ENCODE measurements at places on chromosomes 16 and 17.
A peak's percentile ranks its signal among the peaks of the same experiment; 100 is the strongest.

DNA sequence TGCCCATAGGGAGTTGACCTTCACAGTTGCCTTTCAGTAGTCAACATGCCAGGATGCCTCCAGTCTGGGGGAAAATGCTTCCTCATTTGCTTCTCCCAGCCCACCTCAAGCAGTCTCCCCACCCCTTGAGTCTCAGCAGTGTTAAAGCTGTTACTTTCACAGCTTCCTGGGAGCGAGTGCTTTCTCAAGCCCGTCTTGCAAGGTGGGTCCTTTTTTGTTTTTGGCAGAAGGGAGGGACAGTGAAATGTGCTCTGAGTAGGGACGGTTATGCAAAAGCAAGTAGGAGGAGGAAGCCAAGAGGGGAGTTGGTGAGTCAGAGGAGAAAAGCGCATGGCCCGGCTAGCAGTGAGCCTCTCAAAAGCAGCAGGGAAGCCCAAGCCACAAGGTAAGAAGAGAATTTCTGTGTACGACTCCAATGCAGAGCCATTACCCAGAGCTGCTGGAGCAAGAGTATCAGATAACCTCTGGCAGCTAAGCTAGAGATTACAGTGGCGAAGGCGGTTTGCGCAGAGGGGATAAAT is at the start of gene CHST4:
Gene CHST4, plus strand, starts transcription at position 316 of the 521 bp plus-strand sequence. CDS start 10,252 bp downstream, outside the sequence.
- DNase-seq, result no peak

- DNase-seq, result no peak
Measured at GRCh38 chr16:74560912-74561311, 46.0 kb downstream of the GLG1 start.

- no peak for DNase-seq
Measured at GRCh38 chr16:67310561-67310960, 16.0 kb downstream of the KCTD19 start.

- DNase-seq, result no peak
Measured at GRCh38 chr16:89921702-89922476, 1.3 kb upstream of the TUBB3 start.

DNA sequence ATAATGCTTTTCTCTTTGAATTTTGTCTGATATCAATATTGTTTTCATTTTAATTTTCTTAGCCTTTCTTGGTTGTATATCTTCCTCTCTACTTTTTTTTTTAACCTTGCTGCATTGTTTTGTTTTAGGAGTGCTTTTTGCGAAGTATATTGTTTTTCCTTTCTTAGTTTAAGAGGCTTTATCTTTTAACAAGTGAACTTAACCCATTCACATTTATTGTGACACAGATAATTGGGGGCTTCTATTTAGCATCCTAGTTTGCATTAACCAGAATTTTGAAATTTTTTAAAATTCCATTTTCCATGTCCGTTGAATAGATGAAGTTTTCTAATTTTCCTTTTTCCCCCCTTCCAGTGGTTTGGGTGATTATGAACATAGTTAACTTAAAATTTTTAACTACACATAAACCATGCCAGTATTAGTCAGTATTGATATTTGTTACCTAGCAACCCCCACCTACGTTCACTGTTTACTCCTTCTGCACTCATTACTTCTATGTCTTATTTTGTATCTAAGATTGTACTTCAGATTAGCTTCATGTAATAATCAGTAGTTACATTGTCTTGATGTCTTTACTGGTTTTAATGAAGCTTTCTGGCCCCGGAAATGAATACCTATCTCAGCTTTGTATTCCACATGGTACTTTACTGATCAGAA is 44.4 kb downstream of the TNRC6A start:
- no peak for DNase-seq

GRCh38 chr16:55001931-55002330 is 71.3 kb downstream of the IRX5 start:
- DNase-seq, result no peak

- no peak for DNase-seq
Measured at GRCh38 chr17:50690887-50691549, 16.7 kb downstream of the ANKRD40 start.

GRCh38 chr16:49630783-49631182 is 225.1 kb downstream of the ZNF423 start:
- no peak for DNase-seq

DNA sequence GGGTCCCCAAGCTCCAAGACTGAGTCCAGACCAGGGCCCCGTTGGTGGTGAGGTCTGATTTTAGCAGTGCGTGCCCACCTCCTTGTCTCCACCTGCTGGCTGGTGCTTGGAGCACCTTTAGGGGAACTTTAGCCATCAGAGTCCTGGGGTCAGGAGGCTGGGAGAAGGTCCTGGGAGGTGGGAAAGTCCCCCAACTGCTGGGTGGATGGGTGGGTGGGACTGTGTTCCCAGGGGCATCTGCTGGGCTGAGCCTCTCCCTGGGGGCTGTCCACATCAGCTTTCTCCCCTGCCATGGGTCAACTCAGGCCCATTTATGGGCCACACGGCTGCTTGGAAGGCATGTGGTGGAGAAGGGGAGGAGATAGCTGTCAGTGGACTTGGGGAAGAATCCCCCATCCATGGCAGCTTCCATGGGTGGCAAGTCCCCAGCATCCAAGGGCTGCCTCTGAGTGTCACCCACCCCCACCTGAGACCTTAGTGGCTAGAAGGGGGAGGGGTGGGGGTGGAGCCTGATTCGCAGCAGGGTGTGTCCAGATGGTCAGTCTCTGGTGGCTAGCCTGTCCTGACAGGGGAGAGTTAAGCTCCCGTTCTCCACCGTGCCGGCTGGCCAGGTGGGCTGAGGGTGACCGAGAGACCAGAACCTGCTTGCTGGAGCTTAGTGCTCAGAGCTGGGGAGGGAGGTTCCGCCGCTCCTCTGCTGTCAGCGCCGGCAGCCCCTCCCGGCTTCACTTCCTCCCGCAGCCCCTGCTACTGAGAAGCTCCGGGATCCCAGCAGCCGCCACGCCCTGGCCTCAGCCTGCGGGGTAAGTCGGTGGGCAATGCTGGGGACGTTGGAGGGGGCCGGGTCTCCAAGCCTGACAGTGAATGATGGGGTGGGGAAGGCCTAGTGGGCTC is at the start of gene TRPV2:
Gene TRPV2, plus strand, starts transcription at position 541 of the 894 bp plus-strand sequence. CDS start 2,098 bp downstream, outside the sequence.
- no peak for DNase-seq

- peak; percentile 7 for DNase-seq
Measured at GRCh38 chr17:66165537-66166123, 26.3 kb downstream of the CEP112 start.

DNA sequence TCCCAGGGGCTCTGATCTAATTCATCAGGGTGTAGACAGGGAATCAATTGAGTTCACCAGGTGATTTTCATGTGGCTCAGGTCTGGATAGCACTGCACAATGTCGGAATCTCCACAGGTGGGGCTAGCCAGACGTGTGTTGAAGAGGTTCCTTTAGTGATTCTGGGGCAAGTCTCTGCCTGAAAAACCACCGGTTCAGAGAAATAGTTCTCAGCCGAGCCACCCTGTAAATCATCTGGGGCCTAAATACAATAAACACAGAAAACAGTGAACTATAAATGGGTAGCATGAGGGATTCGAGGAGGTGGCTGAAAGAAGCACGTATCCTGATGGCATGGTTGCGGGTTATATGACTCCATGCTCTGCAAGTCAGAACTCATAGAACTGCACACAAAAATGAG is 21.3 kb downstream of the ASPA start:
- DNase-seq, result no peak

DNA sequence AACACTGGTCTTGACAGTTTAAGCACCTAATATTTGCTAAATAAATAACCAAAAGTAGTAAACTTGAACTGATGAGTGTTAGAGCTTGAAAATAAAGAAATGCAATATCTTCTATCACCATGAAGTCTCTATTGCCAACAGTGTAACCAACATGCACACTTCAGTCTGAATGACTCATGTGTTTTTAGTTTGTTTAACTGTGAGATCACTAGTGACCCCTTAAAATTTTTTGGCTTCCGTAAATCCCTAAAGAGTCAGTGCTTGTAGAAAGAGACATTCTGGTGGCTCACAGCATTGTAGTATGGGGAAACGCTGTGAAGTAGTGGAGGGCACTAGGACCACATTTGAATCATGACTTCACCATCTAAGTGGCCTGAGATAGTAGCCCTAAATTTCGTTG is 341.1 kb downstream of the PMP22 start:
- no peak for DNase-seq

GRCh38 chr16:58056580-58056979 is 31.0 kb downstream of the MMP15 start:
- DNase-seq, result no peak
